ENCODE measurements at places on chromosomes 16 and 17.

- DNase-seq = no peak
Observed at GRCh38 chr17:79315358-79316105, 240.9 kb downstream of the ENGASE start.

- DNase-seq = no peak
Observed at GRCh38 chr17:65035191-65035590, 21.3 kb downstream of the GNA13 start.

DNA sequence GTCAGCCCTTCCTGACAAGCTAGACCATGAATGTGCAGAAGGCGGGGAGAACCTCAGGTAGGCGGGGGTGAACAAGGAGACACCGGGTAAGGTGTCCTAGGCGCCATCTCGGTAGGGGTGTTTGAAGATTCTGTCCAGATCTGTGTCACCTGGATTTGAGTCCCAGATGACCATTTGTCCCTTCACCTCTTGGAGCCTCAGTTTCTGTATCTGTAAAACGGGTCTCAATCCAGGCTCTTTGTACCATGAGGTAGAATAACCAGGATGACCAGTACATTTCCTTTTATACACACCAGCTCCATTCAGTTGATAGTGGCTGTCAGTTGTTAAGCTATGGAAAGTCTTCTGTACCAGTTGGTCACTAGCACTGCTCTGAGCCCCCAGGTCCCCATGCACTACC is 86.7 kb downstream of the ABCC6 start:
- no peak for DNase-seq

DNA sequence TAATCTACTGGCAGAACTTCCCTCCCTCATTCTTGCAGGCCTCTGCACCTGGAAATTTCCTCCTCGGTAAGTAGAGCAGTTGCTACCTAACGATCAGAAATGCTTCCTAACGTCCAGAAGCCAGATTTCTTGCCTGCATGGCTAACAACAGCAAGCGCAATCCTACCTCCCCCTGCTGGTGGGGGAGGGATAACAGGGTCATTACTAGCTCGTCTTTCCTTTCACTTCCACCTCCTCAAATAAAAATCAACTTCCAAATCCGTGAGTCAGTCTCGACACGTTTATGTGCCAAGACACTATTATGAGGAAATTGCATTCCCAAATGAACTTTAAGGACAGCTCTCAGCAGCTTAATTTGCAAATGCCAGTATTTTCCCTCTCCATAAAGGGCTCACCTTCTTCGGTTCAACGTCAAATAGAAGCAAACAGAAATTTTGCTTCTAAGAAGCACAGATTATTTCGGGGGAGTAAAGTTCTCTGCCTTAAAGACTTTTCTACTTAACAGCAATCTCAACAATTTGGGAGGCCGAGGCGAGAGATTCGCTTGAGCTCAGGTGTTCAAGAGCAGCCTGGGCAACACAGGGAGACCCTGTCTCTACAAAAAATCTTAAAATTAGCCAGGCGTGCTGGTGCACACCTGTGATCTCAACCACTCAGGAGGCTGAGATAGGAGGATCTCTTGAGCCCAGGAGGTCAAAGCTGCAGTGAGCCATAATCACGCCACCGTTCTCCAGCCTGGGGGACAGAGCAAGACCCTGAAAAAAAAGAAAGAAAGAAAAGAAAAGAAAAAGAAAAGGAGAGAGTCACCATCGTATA is 188.6 kb upstream of the PSMD7 start:
- no peak for DNase-seq

DNA sequence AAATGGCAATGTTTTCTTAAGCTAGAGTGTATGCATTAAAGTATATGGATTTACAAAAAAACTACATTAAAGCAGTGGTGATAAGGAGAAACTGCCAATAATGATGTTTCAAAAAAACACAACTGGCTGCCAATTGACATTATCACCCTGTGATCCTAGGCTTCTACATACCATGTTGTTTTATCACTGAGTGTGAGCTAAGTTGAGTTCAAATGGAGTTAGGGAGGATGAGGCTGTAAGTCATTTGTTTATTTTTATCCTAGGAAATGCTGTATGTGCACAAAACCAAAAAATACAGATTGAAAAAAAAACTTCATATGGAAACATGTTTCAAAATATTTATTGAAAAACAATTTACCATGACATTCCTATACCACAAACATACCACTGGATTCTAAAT is 22.9 kb downstream of the CHCT1 start:
- DNase-seq = no peak

- no peak for DNase-seq
Observed at GRCh38 chr16:84503751-84504395, 586 bp downstream of the MEAK7 start.

DNA sequence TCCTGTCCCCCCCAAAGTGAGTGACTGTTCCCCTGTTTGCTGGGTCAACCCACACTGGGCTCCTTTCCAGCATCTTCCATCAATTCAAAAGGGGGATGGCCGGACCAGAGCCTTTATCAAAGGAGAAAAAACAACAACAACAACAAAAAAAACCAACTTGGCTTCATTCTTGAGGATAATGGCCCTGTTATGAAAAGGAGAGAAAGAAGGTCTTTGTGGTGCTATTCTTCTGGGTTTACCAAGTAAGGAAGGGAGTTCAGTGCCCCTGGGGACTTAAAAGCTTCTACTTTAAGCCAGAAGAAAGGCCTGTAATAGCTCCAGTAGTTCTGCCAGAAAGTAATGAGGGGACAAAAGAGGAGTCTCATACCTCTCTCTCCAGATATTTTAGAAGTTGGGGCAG is 71.5 kb downstream of the RGS9 start:
- no peak for DNase-seq

- no peak for DNase-seq
Observed at GRCh38 chr16:85504242-85504641, 108.9 kb upstream of the GSE1 start.

DNA sequence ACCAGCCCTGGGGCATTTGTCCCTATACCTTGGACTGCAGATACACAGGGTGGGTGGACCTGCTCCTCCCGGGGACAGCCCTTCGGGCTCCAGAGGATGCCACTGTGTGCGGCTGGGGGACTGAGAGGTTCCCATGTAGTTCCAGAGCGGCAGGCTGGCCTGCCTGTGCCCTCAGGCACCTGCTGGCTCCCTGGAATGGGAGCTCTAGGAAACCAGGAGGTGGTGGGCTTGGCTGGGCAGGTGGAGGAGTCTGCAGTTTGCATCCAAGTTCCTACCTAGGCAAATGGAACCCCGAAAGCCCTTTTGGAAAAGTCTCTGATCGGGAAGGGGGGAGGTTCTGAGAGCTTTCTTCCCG is 982 bp downstream of the DBNDD1 start:
- no peak for DNase-seq

DNA sequence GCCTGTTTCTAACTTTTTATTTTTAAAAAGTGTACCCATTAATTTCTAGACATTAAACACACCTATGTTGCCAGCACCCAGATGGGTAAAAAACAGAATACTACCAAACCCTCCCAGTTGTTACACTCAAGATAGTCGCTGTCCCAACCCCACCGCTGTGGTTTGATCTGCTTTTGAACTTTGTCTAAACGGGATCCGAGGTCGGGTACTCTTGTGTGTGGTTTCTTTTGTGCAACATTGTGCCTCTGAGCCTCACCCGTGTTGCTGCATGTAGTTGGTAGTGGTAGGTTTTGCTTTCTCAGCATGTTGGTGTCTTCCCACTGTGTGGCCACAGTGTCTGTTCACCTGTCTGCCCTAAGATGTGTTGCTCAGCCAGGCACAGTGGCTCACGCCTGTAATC is 4.3 kb downstream of the KLHL36 start:
- DNase-seq = no peak

- DNase-seq = no peak
Observed at GRCh38 chr17:75454193-75454592, 2.2 kb upstream of the TMEM94 start.

- DNase-seq = peak; percentile 69
Observed at GRCh38 chr17:39738568-39738901, 797 bp downstream of the GRB7 start.

DNA sequence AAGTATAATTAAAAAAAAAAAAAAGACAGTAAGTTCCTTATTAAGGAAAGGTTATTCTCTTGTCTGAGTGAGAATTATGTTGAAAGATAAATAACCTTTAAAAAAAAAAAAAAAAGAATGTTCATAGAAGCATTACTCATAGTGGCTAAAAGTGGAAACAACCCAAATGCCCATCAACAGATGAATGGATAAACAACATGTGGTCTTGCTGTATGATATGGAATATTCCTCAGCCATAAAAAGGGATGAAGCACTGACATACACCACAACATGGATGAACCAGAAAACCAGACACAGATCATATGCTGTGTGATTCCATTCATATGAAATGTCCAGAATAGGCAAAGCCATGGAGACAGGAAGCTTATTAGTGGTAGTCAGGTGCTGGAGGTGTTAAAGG is 9.2 kb upstream of the CCNF start:
- no peak for DNase-seq

- no peak for DNase-seq
Observed at GRCh38 chr16:49514073-49514980, 140.7 kb downstream of the C16orf78 start.

GRCh38 chr17:81264640-81265039 is 25.5 kb downstream of the NDUFAF8 start:
- no peak for DNase-seq

GRCh38 chr16:59697761-59698160 is 963.6 kb upstream of the GOT2 start:
- no peak for DNase-seq

GRCh38 chr16:14424595-14424994 is 205.5 kb downstream of the PARN start:
- no peak for DNase-seq

DNA sequence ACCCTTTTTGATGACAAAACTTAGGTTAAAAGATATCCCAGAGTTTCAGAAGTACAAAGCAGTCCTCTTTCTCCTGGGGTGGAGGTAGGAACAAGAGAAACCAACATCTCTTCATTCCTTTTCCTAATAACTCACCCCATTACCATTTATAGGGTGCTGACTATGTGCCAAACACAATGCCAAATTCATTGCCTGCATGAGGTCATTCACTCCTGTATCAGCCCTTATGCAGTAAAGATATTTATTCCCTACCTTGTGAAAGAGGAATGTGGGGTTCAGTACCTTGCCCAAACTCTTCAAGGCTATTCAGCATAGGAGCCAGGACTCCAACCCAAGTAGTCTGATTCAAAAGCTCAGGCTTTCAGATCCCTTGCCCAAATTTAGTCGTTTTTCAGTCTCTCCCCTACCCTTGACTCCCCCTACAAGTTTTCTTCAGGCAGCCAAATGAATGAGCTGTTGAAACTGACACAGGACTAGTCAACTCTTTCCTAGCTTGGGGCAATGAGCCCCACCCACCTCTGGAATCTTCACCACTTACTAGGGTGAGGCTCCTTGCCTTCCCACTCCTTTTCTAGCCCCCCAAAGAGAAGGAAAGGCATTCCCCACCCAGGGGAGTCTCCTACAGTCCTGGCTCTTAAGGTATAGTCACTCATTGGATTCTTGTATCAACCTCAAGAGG is 5.9 kb downstream of the KRT14 start:
- no peak for DNase-seq

GRCh38 chr17:36825951-36826350 is 111.3 kb upstream of the LHX1 start:
- DNase-seq = no peak

DNA sequence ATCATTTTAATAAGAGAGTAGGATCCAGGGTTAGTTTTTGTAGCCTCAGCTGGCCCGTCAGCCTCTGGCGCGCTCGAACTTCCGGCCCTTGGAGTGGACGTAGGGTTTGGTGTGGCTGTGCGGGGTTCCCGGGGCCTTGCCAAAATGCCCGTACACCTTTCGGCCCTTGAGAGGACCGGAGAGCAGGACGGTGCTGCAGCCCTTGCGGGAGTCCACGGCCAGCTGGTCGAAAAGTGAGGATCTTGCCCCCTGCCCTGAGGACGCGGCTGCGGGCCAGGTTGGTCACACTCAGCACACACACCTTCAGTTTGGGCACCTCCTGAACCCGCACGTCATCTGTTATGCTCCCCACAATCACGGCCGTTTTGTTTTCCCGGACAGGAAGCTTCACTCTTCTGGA is 42.2 kb upstream of the CNTNAP4 start:
- no peak for DNase-seq

DNA sequence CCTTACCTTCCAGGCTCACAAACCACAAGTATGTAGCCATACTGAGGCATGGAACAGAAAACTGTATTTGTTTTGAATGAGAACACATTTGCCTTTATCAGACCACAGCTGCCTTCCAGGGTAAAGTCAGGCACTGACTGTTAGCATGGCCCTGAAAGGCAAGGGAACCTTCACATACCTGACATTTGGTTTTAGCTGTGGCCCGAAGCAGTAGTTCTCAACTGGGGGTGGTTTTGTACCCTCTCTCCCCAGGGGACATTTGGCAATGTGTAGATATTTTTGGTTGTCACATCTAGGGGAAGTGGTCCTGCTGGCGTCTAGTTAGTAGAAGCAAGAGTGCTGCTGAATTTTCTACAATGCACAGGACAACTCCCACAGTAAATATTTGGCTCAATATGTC is 9.2 kb downstream of the HERPUD1 start:
- no peak for DNase-seq

GRCh38 chr16:89529097-89529496 is 20.9 kb downstream of the SPG7 start:
- DNase-seq = no peak

DNA sequence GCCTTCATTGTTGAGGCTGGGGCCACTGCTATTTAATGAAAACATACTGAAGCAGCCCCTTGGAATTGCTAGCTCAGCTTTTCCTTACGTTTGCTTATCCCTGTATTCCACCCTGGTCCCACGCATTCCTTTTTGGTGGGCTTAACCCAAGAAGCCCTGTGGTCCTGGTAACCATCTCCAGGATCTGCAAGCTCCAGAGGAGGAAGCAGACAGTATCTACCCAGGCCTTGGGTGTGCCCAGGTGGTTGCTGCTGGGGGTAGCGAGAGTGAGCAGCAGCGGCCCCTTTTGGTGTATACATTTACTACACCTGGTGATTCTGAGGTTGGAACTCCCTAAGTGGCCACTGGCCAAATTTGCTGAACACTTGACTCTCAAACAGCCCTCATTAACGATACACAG is 97.7 kb downstream of the CBLN1 start:
- no peak for DNase-seq

DNA sequence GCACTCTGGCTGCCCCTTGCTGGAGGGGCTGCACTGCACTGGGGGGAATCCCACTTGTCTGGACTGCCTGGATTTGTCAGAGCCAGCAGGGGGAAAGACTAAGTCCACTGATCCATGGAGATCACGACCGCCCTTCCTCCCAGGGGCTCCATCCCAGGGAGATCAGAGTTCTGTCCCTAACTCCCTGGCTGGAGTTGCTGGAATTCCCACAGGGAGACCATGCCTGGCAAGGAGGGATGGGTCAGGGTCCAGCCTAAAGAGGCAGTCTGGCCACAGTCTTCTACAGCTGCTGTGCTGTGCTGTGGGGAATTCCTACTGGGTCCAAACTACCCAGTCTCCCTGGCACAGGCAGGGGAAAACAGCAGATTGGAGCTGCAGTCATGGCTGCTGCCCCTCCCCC is 311.9 kb downstream of the ZFHX3 start:
- DNase-seq = no peak

All from T-helper 17 cell (primary cell).